Frontal cortex (tissue), 4 donors: ENCODE measurements at places on chromosomes 6 and 20. TPM values are rescaled to one million over a fixed set of nuclear protein-coding genes. Genes with fewer than 3 reads are reported as not detected.

Gene RGS17
- total RNA-seq, result 112 TPM

Gene LRP11
- 30.6 TPM for total RNA-seq

Gene SUMO4
- 2.4 TPM for total RNA-seq

Gene EDN1
- total RNA-seq, result 4.9 TPM

Gene UBE2J1
- 64.0 TPM for total RNA-seq

Gene PXDC1
- 7.3 TPM for total RNA-seq

Gene SLC13A3
- total RNA-seq, result 10.2 TPM

Gene ECT2L
- total RNA-seq, result 0.82 TPM

Gene ULBP1
- 1.6 TPM for total RNA-seq

Gene NMBR
- 4.9 TPM for total RNA-seq

Gene DLL1
- 9.0 TPM for total RNA-seq

Gene ID4
- 123 TPM for total RNA-seq

Gene FRMD1
- total RNA-seq, result not detected

Gene PI16
- under 0.01 TPM for total RNA-seq

Gene KIF25
- total RNA-seq, result 0.41 TPM

Gene GABBR1
- 72.2 TPM for total RNA-seq

Gene MTFR2
- 0.41 TPM for total RNA-seq

Gene TSPO2
- total RNA-seq, result 0.82 TPM

Gene THBD
- 1.2 TPM for total RNA-seq

Gene PCK1
- under 0.01 TPM for total RNA-seq

Gene TTBK1
- 9.8 TPM for total RNA-seq

Gene OR2B6
- not detected for total RNA-seq

Gene ALDH5A1
- total RNA-seq, result 16.7 TPM

Gene DEFB132
- not detected for total RNA-seq

Gene CALHM4
- total RNA-seq, result not detected

Gene TREM1
- total RNA-seq, result not detected

Gene GLP1R
- 0.41 TPM for total RNA-seq

Gene GGTLC1
- total RNA-seq, result not detected

Gene ZNF391
- total RNA-seq, result 2.9 TPM

Gene C6orf141
- 4.9 TPM for total RNA-seq

Gene PACSIN1
- 2.9 TPM for total RNA-seq

Gene ENPP1
- total RNA-seq, result 0.41 TPM

Gene SRMS
- total RNA-seq, result not detected

Gene SIRPB2
- total RNA-seq, result 0.82 TPM

Gene MEI4
- total RNA-seq, result 0.82 TPM

Gene DPPA5
- not detected for total RNA-seq

Gene LGSN
- 0.82 TPM for total RNA-seq

Gene MUCL3
- not detected for total RNA-seq

Gene TNFRSF21
- total RNA-seq, result 54.2 TPM

Gene TENT5A
- total RNA-seq, result 4.1 TPM

Gene HSPA12B
- total RNA-seq, result 2.4 TPM

Gene ZC2HC1B
- not detected for total RNA-seq

Gene FGD2
- 0.82 TPM for total RNA-seq

Gene HSPA1L
- total RNA-seq, result 5.7 TPM
